ENCODE measurements at places on chromosomes 16 and 17.

GRCh38 chr17:77281122-77281903 is 140.5 kb downstream of the SEC14L1 start:
- DNase-seq, result peak; percentile 21

DNA sequence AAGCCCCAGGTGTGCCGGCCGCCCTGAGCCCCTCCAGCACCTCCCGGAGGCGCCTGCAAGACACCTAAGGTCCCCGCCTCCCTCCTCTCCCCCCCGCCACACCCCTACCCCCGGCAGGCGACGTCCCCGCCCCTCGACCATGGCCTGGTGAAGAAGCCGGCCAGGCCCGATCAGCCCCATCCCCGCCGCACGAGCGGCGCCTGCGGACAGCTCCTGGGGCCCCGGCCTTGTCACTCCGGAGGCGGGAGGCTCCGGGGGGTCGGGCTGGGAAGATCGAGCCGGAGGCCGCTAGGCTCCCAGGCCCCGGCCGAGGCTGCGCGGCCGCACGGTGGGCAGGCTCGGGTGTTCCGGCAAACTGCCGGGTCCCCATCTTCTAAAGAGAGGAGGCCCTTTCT is 405 bp upstream of the ACE start:
- DNase-seq, result no peak

GRCh38 chr17:76643553-76644148 is at the start of gene ST6GALNAC1:
ST6GALNAC1 (minus strand) TSS chr17:76643757; CDS start chr17:76643638, 119 bp downstream.
- no peak for DNase-seq

- no peak for DNase-seq
Measured at GRCh38 chr17:68622423-68622822, 21.3 kb upstream of the FAM20A start.

DNA sequence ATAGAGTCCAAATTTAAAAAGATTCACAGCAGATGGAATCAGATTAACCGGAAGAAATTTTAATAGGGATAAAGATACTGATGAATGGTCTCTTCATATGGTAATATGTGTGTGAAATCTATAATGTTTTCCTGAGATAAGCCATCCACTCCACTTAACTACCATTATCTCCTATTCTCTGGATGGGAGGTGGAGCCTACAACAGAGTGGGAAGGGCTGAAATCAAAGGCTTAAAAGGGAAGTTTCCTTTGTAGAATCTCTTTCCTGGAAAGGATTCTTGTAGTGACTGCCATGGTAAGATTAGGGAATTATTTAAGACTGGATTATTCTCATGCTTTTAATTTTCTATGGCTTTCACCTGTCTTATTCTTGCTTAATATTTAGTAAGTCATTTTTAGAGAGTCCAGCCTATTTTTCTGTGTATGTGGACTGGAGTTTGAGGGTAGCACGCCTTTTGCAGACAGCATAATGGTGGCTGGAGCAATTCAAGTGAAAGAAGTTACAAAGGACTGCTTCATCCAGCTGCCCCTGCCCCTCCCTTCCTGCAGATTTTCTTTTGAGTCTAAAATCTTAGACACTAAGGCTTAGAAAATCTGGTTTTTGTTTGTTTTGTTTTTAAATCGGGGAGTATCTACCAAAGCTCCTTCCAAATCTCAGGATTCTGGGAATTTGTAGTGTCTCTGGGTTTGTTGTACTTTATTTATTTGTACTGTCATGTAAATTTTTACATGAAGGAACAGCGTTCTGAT is 26.5 kb downstream of the KAT7 start:
- no peak for DNase-seq

DNA sequence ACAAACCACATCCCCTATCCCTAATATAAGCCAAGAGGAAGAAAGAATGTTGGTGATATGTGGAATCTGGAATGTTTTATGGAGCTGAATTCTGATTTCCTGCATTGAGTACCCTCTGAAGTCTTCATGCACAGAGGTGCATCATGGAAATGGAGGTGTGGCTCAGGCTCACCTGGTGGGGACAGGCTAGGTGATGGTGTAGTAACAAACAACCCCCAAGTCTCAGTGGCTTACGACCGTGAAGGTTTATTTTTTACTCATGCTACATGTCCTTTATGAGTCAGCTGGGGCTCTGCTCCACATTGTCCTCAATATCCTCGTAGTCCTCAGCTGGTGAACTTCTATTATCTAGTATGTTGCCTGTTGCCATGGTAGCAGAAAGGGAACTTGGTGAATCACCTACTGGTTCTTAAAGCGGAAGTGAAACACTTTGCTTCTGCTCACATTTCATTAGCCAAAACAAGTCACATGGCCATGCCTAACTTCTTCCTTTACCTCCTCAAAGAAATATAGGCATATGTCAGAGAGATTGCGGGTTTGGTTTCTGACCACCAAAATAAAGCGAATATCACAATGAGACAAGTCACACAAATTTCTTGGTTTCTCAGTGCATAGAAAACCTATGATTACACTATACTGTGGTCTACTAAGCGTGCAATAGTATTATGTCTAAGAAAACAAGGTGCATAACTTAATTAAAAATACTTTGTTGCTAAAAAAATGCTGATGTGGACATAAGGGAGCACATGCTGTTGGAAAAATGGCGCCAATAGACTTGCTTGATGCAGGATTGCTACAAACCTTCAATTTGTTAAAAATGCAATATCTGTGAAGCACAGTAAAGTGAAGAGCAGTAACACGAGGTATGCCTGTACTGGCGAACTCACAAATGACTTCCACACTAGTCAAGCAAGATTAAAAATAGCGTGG is at the start of gene PMFBP1:
Gene PMFBP1, minus strand, starts transcription at position 51 of the 930 bp plus-strand sequence. CDS start 947 bp downstream, outside the sequence.
- no peak for DNase-seq
